ENCODE measurements at places on chromosomes 12 and 14.

- no peaks in the 10 kb centered on the region for H3K27me3 ChIP-seq
- H3K36me3 ChIP-seq, result no peaks in the 10 kb centered on the region
- DNase-seq, result no peak
- no peaks in the 10 kb centered on the region for H3K4me1 ChIP-seq
- H3K4me3 ChIP-seq, result no peak overlapping the region
These were observed 78.3 kb upstream of the RTL1 start for GRCh38 chr14:100981809-100982208.

DNA sequence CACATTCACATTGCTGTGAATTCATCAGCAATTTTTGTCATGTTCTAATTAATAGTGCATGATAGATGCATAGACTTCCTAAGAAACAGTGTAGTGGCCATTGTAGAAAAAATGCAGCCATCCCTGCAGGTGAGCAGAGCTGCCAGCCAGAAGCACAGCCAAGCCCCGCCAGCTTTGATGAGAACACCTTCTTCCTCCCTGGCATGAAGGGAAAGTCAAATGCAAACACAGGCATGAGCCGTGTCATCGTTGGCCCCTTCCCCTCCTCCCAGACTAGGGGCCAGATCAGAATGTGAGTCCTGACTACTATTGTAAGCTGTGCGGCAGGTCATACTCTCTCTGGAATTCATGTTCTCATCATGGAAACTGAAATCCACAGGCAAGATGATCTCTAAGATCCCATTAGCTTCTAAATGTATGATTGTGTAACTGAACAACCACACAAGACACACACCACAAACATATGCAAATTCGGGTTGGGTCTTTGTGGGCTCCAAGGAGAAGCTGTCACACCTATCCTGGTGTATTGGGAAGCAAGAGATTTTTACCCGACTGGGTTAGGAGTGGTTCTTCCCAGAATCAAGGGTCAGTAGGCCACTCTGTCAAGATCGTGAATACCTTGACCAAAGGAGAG is 2.8 kb upstream of the AQP2 start:
- no peaks in the 10 kb centered on the region for H3K27me3 ChIP-seq
- H3K27ac ChIP-seq, result no peak overlapping the region
- peaks cover 2% of the 10 kb centered on the region for H3K4me1 ChIP-seq
- DNase-seq, result no peak

- H3K4me3 ChIP-seq, result no peak overlapping the region
- no peaks in the 10 kb centered on the region for H3K27me3 ChIP-seq
- H3K27ac ChIP-seq, result no peak overlapping the region
- DNase-seq, result no peak
These were observed 57.8 kb upstream of the FSCB start for GRCh38 chr14:44564908-44565307.

DNA sequence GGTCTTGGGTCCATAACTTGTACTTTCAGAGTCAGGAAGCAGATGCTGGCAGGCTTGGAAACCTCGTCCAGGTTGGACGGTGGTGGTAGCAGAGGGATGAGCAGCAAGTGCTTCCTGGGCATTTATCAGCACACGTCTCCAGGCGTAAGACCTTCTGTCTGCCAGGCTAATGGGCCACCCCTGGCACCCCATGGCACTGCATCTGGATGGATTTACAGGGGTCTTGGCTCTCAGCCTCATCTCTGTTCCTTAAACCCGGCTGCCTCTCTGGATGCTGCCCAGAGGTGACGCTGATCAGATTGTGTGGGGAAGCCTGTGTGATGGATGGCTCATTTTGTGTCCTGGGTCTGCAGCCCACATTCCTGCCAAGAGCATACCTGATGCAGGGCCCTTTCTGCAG is 145.1 kb downstream of the TSPAN9 start:
- no peak overlapping the region for H3K27ac ChIP-seq
- DNase-seq, result no peak
- no peak overlapping the region for H3K4me3 ChIP-seq
- H3K36me3 ChIP-seq, result no peaks in the 10 kb centered on the region
- peaks cover 6% of the 10 kb centered on the region for H3K4me1 ChIP-seq
- H3K27me3 ChIP-seq, result no peaks in the 10 kb centered on the region

DNA sequence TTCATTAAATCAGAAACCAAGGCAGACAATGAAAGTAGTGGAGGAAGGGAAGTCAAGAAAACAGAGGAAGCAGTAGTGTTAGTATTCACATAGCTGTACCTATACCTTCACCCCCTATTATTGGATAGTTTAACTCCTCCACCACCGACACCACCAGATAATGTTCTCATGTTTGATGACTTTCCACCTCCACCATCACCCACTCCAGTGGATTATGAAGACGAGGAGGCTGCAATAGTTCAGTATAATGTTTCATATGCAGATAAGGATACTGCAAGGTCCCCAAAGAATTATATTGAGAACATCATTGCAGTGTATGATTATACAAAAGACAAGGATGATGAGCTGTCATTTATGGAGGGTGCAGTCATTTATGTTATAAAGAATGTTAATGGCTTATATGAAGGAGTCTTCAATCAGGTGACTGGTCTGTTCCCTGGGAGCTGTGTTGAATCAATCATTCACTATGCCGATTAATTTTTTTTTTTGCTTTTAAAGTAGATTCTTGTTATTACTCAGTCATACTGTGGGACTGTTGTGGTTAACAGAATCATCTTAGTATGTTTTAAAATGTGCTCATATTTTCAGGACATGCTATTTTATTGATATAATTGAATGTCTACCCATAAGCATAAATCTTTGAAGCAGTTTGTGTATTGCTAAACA is 32.2 kb upstream of the KTN1 start:
- H3K4me3 ChIP-seq, result no peak overlapping the region
- H3K4me1 ChIP-seq, result peaks cover 8% of the 10 kb centered on the region
- no peak overlapping the region for H3K27ac ChIP-seq

DNA sequence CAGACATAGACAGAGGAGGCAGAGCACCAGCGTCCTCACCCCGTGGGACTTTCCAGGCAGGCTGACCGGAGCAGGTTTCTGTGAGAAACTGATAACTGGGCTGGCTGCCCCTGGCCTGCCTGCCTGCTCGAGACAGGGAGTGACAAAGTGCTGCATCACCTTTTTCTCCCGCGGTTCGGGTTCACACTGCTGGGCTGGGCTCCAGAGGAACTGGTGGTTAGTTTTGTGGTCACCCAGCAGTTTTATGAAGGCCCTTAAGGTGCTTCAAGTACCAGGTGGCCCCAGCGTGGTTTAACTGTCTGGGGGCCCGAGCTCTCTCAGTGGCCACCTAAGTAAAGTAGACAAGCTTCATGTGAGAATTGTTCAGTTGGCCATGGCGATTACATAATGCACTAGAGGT is 1073.6 kb downstream of the BCL11B start:
- no peaks in the 10 kb centered on the region for H3K4me1 ChIP-seq
- H3K27me3 ChIP-seq, result no peaks in the 10 kb centered on the region
- DNase-seq, result no peak
- H3K4me3 ChIP-seq, result no peak overlapping the region
- H3K36me3 ChIP-seq, result no peaks in the 10 kb centered on the region
- no peak overlapping the region for H3K27ac ChIP-seq

DNA sequence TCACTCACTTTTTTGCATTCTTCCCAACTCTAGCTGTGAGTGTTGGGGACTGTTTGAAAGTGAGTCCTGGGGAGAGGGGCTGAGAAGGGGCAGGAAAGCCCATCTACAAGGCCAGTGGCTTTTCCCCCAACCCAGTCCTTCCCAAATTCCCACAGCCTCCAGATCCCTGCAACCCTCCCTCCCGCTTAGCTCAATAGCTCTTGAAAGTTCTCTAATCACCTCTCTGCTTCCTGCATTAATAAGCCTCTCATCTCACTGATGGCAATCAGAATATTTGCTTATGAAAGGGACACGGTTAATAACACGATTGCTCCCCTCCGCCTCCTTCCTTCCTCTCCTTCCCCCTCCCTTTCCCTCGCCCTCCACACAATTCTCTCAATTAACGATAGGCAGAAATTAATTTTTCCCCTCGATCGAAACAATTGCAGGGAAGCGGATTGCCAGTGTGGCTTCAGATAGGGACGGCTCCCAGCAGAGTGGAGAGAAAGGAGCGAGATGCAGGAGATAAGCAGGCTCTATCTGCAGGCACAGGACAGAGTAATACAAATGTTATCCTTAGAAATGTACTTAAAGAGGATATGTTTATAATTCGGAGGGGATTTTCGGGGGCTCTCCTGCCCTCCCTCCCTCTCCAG is 15.1 kb upstream of the GPATCH2L start:
- H3K27me3 ChIP-seq, result peaks cover 32% of the 10 kb centered on the region
- no peaks in the 10 kb centered on the region for H3K4me1 ChIP-seq
- DNase-seq, result no peak
- no peak overlapping the region for H3K27ac ChIP-seq
- no peak overlapping the region for H3K4me3 ChIP-seq
- no peaks in the 10 kb centered on the region for H3K36me3 ChIP-seq

DNA sequence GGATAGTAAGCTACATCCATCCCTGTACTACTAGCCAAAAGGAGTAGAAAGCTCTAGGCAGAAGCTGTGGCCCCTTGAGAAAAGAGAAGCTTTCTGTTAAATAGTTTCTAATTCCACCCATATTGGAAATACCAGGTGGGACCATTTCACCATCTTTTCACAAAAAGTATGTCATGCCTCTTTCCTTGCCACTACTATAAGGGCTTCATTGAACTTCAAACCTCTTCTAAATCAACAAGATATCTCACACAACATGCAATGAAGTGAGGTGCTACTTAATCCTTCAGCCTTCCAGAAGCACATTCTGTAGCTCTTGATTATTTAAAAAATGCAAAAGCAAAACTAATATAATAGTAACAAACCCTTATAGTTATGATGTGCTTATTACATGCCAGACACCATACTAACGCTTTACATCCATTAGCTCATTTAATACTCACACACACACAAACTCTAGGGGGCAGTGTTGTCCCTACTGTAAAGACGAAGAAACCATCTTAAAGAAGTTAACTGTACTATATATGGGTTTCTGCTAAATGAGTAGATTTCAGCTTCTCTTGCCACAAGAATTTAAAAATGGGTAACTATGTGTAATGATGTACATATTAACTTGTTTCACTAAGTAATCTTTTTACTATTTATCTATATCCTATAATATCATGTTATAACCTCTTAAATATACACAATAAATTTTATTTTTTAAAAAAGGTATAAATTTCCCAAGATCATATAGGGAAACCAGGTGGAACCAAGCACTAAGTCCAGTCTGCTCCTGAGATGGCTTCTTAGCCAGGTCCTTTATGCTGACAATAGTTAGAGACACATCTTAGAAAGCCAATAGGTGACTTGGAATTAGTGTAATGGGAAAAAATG is 124.4 kb downstream of the RPS29 start:
- no peaks in the 10 kb centered on the region for H3K36me3 ChIP-seq
- no peaks in the 10 kb centered on the region for H3K4me1 ChIP-seq
- H3K27ac ChIP-seq, result no peak overlapping the region
- H3K4me3 ChIP-seq, result no peak overlapping the region

GRCh38 chr14:25121337-25122129 is 71.6 kb upstream of the STXBP6 start:
- H3K4me1 ChIP-seq, result peaks cover 2% of the 10 kb centered on the region
- H3K36me3 ChIP-seq, result no peaks in the 10 kb centered on the region
- peak; percentile 9 for DNase-seq
- H3K27ac ChIP-seq, result no peak overlapping the region
- no peaks in the 10 kb centered on the region for H3K27me3 ChIP-seq

GRCh38 chr14:22614240-22614799 is 16.2 kb downstream of the ABHD4 start:
- H3K36me3 ChIP-seq, result peaks cover 24% of the 10 kb centered on the region
- H3K27ac ChIP-seq, result peak overlapping the region; percentile 88
- H3K27me3 ChIP-seq, result no peaks in the 10 kb centered on the region
- no peak overlapping the region for H3K4me3 ChIP-seq

- no peaks in the 10 kb centered on the region for H3K4me1 ChIP-seq
- H3K36me3 ChIP-seq, result no peaks in the 10 kb centered on the region
- H3K27ac ChIP-seq, result no peak overlapping the region
- H3K4me3 ChIP-seq, result no peak overlapping the region
- no peak for DNase-seq
- no peaks in the 10 kb centered on the region for H3K27me3 ChIP-seq
These were observed 948.4 kb upstream of the ATXN7L3B start for GRCh38 chr12:73589220-73589619.

DNA sequence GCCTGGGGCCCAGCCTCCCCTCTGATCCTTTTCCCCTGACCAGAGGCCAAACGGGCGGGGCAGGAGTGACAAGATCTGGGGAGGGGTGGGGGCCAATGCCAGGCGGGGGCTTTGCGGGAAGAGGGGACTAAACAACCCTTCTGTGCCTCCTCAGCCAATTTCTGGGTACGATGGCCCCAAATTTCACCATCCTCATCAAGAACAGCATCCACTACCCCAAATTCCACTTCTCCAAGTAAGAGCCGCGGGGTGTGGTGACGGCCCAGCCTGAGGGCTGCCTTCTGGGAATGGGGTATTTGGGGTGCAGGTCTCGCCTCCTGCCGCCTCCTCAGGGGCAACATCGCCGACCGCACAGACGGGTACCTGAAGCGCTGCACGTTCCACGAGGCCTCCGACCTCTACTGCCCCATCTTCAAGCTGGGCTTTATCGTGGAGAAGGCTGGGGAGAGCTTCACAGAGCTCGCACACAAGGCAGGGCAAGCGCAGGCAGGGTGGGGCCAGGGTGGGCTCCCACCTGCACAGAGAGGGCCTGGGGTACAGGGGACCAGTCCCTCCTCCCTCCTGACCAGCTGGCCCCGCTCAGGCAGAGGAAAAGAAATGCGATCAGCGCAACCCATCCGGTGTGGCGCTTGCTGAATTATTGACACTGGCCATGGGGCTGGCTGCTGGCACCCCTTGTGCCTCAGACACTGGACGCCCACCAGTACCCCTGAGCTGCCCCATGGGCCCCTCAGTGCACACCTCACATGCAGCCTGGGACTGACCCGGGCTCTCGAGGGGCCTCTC is 1.7 kb downstream of the P2RX2 start:
- H3K27me3 ChIP-seq, result peaks cover 30% of the 10 kb centered on the region
- H3K4me3 ChIP-seq, result no peak overlapping the region
- H3K27ac ChIP-seq, result no peak overlapping the region

DNA sequence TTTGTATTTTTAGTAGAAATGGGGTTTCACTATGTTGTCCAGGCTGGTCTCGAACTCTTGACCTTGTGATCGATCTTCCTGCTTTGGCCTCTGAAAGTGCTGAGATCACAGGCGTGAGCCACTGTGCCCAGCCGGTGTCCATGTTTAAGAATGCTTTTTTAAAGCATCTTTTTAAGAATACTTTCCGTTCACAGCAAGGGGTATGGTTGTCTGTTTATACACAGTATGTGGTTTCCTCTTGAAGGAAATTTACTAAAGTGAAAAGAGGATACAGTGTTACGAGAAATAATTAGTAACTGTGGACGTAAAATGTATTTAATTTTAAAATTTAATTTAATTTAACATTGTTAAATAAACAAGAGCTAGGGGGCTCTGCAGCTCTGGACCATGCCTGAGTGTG is 73.4 kb downstream of the GSC start:
- H3K27me3 ChIP-seq, result no peaks in the 10 kb centered on the region
- no peak overlapping the region for H3K4me3 ChIP-seq
- no peaks in the 10 kb centered on the region for H3K36me3 ChIP-seq
- no peak for DNase-seq
- H3K4me1 ChIP-seq, result no peaks in the 10 kb centered on the region

- no peaks in the 10 kb centered on the region for H3K27me3 ChIP-seq
- no peak overlapping the region for H3K27ac ChIP-seq
- peaks cover 2% of the 10 kb centered on the region for H3K36me3 ChIP-seq
These were observed 22.9 kb downstream of the SPTSSA start for GRCh38 chr14:34439090-34439489.

GRCh38 chr12:81077686-81078441 is at the start of gene ACSS3:
Gene ACSS3, plus strand, starts transcription at chr12:81078079. Its CDS starts 42 bp downstream, at chr12:81078121.
- H3K27ac ChIP-seq, result no peak within 1 kb of the TSS
- H3K27me3 ChIP-seq, result no peaks in the 10 kb centered on the region
- DNase-seq, result no peak
- peak within 1 kb of the TSS; percentile 80 for H3K4me3 ChIP-seq

Measured in trophoblast cell (in vitro differentiated cells and primary cell).